Hematopoietic multipotent progenitor cell treated with erythropoietin and hydrocortisone succinate and interleukin-3 and kit ligand, for 15 days (in vitro differentiated cells): ENCODE measurements at places on chromosomes 6 and 20.

- no peak for DNase-seq
Observed at GRCh38 chr20:9038791-9039535, 29.9 kb upstream of the PLCB4 start.

- no peak for DNase-seq
Observed at GRCh38 chr6:52790861-52791260, 12.8 kb downstream of the GSTA1 start.

DNA sequence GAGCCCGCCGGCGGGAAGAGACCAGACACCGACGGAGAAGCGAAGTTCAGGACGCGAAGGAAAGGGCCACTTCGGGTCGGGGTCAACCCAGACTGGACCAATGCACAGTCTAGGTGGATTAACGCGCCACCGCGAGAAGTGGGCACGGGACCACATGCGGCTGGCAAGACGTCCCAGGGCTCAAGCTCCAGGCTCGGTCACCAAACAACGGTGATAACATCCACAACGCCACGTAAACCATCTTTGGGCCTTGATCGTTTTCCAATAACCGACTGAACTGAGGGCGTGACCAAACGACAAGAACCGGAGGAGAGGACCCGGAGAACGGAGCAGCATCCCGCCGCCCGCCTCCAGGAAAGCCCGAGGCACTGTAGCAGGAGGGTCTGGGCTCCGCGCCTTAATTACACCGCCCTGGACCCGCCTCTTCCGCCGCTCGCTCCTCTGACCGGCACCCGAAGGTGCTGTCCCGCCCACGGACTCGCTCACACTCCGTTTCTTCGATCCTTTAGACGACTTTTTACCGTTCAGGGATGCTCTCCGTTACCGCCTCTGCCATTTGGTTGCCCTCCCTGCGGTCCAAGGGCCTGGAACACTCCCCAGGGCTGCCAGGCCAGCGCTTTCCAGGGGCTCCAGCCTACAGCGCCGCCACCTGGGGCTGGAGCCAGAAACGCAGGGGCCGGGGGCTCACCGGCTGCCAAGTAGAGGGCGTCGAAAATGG, 44.1 kb downstream of the DPPA5 start:
- no peak for DNase-seq

DNA sequence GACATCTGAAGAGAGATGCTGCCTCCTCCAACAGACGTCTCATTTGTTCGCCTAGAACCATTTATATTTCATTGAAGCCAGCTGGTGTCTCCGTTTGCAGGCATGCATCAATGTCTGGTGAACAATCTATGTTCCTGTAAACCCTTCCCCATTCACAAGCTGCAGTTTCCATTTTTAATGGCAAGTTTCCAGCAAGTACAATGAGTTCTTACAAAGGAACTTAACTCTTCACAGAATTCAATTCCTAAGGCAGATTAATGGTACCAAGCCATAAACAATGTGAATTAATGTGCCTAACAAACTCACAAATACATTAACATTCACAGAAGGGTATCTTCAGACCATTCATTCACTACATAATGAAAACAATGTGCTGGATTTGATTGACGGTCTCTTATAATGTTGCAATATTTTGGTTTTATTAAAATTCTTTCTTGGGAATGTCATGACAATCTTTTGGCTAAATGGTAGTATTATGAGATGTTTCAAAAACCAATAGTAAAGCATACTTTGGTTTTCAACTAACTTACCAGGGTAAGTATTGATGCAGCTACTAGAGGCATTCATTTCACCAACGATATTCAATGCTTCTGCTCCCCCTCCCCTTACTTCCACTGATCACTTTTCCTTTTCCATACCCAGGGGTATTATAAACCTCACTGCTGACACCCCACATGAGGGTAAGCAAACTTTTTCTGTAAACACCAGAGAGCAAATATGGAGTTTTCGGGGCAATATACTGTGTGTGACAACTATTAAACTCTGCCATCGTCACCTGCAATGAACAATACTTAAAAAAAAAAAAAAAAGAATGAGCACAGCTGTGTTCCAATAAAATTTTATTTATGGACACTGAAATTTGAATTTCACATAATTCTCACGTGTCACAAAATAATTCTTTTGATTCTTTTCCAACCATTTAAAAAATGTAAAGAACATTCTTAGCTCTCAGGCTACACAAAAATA, 4.2 kb downstream of the AKIRIN2 start:
- DNase-seq = no peak

DNA sequence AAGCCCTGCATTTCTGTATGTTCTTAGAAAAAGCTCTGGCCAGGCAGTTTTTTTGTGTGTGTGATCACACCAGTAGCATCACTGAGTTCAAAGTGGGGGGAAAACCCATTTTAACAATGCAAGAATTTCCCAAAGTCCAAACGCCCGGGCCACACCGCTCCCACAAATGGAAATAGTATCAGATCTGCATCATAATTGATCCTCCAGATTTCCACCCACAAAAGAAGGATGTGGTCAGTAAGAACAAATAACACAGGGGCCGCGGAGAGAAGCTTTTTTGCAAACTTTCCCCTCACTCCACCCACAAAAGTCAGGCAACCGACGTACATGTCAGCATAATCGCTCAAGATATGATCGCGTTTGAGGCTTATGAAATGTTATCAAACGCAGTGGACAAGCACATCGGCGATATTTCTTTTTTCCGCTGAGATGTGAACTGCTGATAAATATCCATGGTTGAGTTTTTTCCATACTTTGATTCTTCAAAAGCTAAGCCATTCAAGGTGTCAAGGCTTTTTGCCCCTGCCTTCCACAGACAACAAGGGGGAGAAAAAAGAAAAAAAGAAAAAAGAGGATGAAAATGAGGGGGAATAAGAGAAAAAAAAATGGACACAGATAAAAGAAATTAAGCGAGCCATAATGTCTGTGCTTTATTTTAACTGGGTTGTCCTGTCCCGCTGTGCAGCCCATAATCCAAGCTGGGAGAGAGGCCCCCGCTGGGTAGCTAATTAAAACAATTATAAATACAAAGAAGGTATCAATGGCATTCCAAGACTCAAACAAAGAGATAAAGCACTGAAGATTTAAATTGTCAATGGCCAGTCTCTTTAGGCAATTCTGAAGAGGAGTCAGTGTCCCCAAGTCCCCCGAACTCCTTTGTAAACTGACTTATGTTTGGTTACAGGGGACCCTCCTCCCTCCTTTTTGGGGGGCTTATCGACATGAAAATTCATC, 143.5 kb downstream of the ZFP64 start:
- DNase-seq = no peak

GRCh38 chr20:40511478-40511877, 177.6 kb downstream of the MAFB start:
- no peak for DNase-seq

GRCh38 chr6:38799529-38800184, 84.5 kb downstream of the DNAH8 start:
- DNase-seq = no peak

GRCh38 chr6:20652299-20653084, 118.2 kb downstream of the CDKAL1 start:
- no peak for DNase-seq
